ENCODE measurements at places on chromosomes 12 and 14. TPM values are rescaled to one million over a fixed set of nuclear protein-coding genes. Genes with fewer than 3 reads are reported as not detected.

- DNase-seq, result no peak
Observed at GRCh38 chr12:52964556-52965336, 15.8 kb downstream of the KRT18 start.

- peak; percentile 50 for DNase-seq
Observed at GRCh38 chr12:46267825-46268582, 839 bp downstream of the SLC38A1 start.

DNA sequence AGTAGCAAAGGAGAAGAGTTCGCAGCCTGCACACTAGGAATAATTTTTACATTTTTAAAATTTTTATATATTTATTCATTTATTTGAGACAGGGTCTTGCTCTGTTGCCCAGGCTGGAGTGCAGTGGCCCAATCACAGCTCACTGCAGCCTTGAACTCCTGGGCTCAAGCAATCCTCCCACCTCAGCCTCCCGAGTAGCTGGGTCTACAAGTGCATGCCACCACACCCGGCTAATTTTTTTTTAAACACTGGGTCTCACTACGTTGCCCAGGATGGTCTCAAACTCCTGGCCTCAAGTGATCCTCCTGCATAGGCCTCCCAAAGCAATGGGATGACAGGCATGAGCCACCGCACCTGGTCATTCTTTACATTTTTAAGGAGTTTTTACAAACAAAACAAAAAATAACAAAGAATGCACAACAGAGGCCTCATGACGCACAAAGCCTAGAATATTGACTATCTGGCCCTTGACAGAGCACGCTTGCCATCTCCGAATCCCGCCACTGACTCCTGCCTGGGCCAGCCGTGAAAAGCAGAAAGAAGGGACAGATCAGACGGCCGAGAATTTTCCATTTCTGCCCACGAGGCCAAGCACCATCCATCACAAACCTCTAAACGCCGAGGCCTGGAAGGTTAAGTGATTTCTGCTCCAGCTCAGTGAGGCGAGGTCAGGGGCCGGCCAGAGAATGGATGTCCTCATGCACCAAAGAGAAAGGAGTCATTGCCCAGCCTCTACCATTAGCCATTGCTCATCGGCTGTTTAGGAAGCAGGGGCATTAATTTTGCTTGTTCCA lies 120.0 kb downstream of the SCARB1 start:
- peak; percentile 51 for DNase-seq

Gene GPR33
- not detected for total RNA-seq

- DNase-seq, result no peak
Observed at GRCh38 chr14:79383475-79383874, 827.8 kb downstream of the DIO2 start.

Gene KRT82
- total RNA-seq, result not detected

- no peak for DNase-seq
Observed at GRCh38 chr12:52807544-52808470, 6.1 kb downstream of the KRT4 start.

DNA sequence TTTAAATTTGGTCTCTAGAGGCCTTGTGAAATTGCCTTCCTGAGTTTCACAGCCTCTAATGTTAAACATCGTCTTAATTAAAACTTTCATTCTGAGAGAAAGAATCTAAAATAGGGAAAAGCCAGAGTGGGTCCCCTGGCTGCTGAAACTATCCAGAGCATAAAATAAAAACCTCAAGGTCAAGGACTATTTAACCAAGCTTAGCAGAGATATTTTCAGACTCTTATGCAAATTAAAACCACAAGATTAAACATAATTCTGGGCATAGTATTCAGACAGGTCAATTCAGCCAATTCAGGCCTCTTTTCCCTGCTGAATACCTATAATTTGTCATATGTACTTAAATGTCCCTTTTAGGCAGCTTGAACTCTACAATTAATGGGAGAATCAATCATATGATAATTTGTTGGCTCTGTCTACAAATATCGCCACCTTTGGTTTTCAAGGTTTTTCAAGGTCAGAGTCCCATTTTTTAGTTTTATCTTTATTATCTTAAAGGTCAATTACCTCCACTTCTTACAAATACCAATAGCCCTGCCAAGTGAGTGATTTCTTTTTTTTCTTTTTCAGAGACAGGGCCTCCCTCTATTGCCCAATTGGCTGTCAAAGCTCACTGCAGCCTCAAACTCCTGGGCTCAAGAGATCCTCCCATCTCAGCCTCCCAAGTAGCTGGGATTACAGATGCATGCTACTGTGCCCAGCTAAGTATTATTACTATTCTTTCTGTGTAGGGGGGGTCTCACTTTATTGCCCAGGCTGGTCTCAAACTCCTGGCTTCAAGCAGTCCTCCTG lies 257.1 kb downstream of the PHLDA1 start:
- no peak for DNase-seq

- DNase-seq, result no peak
Observed at GRCh38 chr12:106062693-106063092, 76.1 kb downstream of the NUAK1 start.

- peak; percentile 34 for DNase-seq
Observed at GRCh38 chr12:22121224-22121623, 75.2 kb downstream of the CMAS start.

Gene SPX
- total RNA-seq, result 3.9 TPM

Gene RPGRIP1
- 1.0 TPM for total RNA-seq

DNA sequence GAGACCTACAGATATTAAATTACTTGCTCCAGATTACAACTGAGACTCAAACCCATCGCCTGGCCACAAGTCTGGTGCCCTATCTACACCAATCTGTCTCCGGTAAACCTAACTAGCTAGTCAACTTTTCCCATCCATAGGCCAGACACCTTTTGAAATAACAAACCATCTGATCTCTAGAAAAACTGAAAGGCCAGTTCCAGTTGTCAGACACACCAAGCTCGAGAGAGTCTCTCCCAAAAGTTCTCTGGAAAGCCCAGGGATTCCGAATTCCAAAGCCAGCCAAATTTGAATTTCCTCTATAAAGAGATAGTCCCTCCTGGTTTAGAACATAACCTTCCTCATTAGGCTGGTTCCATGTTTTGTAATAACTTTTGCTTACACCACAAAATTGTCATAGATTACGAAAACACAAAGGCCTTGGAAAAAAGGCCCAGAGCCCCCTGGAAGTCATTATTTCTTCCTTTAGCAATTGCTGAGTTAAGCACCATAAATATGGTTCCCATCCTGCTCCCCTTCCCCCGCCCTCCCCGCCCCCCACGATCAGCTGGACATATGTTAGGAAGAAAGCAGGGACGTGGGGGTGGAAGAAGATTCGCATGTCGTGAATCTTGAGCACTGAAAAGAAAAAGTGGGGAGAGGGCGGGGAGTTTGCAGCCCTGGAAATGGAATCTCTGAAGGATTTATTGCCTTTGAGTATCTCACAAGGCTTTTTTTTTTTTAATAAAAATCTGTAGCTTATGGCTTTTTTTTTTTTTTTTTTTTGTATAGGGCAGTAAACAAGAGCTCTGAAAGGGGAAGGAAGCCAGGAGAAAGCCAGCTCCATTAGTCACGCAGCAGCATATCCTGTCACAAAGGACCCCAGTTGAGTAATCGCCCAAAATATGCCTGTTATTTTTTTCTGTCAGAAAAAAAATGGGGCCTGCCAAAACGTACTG lies 110.4 kb downstream of the ZFP36L1 start:
- DNase-seq, result peak; percentile 66

Gene HOXC10
- not detected for total RNA-seq

DNA sequence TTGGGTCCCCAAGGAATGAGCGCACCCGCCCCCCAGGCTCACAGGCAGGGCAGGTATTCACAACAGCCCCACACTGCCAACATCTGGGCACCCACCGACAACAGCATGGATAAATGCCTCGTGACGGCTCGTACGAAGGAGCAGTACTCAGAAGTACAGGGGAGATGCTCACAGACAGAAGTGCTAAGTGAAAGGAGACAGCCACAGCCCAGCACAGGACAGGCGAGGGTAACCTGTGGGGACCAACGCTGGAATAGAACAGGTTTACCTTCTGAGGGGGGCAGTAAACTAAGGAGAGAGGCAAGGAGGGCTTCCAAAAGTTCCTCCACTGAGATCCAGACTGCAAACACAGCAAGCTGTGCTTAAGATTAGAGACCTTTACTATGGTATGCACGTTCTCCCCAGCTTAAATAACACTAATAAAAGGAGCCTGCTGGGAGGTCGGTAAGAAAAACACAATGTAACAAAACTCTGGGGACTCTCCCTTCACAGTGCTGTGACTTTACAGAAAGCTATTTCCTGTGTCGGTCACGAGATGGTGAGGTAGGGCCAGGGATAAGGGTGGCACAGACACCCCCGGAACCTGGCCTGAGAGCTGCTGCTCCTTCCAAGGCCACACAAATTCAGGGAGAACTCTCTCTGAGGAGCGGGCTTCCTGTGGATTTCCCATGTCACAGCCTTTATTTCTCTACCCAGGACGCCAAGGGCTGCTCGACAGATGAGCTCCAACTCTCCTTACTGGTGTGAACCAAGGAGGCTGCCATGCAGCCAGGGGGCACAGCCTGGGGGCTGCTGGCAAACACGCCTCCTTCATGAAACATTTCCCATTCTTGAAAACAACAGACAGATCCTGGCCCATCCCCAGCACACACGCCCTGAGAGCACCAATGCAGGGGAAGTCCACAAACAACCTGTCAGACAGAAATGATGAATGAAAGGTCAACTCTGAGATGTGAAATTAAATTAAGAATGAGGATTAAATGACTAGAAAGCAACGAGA lies 26.3 kb downstream of the SLC15A4 start:
- DNase-seq, result no peak

Gene SOX5
- 14.0 TPM for total RNA-seq

GRCh38 chr14:100851946-100852620 lies 26.2 kb downstream of the MEG3 start:
- DNase-seq, result peak; percentile 52

GRCh38 chr12:26120561-26121274 lies 4.1 kb downstream of the BHLHE41 start:
- DNase-seq, result no peak

GRCh38 chr14:69650948-69651369 lies 39.6 kb downstream of the SUSD6 start:
- no peak for DNase-seq

Gene PKP2
- total RNA-seq, result 374 TPM

DNA sequence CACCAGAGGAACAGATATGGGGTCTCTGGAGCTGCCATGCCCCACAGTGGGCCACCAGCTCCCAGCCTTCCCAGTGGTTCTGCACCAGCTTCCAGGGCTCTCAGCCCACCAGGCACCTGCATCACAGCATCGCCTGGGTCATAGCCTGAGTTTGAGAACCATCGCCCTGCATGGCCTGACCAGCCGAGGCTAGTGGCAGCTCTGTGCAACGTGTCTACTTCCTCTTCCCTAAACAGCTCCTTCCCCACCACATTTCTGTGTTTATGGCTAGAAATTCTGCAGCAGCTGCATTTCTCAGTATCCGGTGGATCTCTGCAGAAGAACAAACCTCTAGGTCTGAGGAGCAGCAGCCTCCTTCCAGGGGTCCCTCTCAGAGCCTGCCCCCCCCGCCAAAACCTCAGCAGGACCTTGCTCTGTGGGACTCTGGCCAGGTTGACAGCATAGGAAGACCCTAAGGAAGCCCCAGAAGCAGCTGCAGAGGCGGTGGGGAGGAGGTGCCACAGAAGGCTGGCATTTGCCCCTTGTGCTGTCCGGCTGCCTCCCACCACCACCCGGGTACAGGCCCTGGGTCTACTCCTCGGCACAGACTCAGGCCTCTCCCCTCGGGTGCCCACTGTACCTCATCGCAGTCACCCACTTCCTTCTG lies 47.7 kb downstream of the PSMA6 start:
- DNase-seq, result peak; percentile 75

Gene LUM
- total RNA-seq, result 163 TPM

GRCh38 chr12:60112063-60112462 lies 516.2 kb downstream of the SLC16A7 start:
- no peak for DNase-seq

DNA sequence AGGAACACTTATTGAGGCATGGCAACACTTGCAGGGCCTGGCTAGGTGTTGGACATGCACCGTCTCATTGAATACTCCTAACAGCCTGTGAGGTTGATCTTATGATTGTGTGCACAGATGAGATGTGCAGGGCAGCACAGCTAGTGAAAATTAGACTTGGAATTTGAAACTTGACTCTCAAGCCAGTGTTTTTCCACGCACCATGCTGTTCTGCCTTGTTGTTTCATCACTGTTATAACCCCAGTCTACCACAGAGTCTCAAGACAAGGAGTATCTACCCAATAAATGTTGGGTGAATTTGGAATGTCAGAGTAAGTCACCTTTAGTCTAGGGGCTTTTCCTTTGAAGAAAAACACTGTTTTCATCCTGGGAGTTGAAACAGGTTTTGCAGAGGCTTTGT lies 55.8 kb upstream of the LRIG3 start:
- DNase-seq, result no peak

Gene KRT80
- total RNA-seq, result 0.06 TPM

GRCh38 chr14:57897144-57897748 lies 31.4 kb upstream of the SLC35F4 start:
- DNase-seq, result no peak

GRCh38 chr12:1102791-1103450 lies 111.9 kb downstream of the ERC1 start:
- no peak for DNase-seq

DNA sequence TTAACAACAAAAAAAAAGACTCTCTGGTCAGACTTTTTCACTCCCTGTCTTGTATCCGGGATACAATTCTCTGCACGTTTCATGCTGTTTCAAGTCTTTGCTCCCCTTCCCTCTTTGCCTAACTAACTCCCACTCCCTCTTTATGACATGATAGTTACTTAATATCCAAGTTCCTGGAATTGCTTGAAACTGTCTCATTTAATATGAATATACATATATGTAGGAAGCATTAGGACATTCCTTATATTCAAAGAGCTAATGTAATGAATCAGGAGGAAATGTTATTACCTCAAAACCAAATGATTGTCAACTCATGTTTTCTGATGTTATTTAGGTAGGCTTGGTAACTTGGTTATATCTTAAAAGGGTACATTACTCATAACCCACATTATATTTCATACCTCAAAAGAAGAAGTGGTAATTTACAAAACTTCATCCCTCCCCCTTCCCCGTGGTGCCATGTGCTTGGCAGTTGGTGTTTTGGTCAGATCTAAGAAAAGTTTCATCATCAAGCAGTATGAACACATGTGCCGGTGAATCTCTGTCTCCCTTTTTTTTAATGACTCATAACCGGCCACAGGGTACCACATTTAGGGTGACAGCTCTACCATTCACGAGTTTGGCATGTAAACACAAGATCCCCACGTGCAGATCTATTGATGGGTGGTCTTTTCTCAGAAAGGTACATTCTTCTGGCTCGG lies 56.5 kb downstream of the HCAR2 start:
- DNase-seq, result no peak

Gene VRTN
- not detected for total RNA-seq

Gene BCL7A
- 11.9 TPM for total RNA-seq

DNA sequence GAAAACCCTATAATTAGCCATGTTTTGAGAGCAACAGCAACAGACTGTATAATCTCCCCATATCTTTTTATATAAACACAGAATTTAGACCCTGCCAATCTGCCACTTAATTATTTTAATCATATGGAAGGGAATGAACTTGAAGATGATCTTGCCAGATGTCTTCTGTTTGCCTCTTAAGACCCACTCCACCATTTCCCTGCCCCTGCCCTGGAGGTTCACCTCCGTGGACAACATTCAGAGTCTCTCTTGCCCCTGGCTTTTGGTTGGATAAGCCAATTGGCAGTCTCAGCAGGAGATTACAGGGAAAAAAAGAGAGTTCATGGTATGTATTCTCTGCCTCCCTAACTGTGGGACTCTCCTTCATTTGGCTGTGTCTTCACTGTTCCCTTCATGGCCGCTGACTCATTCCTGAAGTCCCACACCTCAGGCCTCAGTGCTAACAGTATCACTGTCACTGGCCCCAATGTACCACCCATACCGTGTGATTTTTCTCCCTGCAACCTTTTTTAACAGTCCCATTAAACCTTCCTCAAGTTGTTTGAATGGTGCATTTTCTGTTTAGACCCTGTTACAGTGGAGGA lies 184.8 kb downstream of the PIK3C2G start:
- no peak for DNase-seq

GRCh38 chr12:65961190-65962035 lies 137.1 kb downstream of the HMGA2 start:
- no peak for DNase-seq

Data from right cardiac atrium (tissue), 5 donors.